ENCODE measurements at places on chromosomes 12 and 14.
A peak's percentile ranks its signal among the peaks of the same experiment; 100 is the strongest.

DNA sequence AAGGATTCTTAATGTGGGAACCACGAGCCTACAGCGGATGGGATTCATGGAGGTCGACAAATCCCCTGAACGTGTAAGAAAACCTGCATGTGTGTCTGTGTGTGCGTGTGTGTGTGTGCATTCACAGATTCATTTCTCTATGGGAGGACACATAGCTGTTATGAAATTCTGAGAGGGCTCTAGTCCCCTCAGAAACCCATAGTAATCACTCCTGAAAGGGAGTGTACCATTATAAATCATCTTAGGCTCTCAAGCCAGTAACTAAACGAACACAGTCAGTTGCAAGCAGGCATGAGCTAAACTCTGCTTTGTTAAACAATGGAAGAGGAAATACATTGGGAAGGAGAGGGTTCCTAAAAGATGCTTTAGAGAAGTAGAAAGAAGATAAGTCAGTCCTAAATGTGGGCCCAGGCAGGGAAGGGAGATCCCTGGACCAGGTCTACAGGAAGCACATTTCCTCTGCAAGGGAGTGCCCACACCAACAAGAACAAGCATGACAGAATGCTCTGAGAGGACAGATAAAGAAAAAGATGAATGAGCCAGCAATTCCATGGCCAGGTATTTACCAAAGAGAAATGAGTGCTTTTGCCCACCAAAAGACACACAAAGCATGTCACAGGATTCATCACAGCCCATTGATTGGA, 91.3 kb downstream of the ITPR2 start:
- DNase-seq, result no peak

GRCh38 chr12:49055978-49056754, 4.4 kb downstream of the KMT2D start:
- peak; percentile 82 for DNase-seq

DNA sequence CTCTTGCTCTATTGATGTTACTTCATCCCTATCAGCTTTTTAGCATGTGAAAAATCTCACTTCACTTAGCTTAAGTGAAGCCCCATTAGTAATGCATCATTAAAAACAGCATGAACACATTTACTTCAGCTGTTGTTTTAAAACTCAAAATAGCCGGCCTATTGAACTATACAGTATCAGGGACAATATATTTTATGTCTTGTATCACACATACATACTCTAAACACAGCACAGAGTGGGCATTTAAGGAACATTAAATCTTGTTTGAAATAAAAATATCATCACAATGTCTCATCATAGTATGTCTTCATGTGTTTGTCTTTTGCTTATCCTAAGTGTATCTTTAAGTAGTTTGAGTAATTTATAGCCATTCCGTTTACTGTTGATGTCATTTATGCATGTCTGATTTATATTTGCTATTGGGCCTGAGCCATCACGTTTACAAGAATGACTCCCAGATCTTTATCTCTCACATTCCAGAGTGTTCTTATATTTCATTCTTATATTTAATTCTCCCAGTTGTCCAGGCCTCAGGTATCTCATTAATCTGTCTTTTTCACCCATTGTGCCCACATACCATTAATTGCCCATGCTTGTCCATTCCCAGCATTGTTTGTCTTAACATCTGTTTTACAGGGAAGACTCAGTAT, 57.5 kb downstream of the ARHGAP5 start:
- no peak for DNase-seq

DNA sequence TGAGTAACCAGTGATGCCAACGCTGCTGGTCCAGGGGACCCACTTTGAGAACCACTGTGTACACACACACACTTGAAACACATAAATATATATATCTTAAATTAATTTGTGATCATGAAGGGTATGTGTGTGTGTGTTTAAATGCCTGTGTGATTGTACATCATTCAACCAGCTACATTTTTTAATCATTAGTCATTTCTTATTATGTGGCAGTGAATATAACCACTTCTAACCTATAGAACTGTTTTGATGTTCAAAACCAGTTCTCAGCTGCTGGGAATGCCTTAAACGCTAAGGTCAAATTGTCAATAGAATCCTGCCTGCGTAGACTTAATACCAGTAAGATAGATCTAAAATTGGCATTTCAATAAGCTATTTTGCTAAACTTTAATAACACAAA, 330.0 kb downstream of the SYT1 start:
- no peak for DNase-seq

DNA sequence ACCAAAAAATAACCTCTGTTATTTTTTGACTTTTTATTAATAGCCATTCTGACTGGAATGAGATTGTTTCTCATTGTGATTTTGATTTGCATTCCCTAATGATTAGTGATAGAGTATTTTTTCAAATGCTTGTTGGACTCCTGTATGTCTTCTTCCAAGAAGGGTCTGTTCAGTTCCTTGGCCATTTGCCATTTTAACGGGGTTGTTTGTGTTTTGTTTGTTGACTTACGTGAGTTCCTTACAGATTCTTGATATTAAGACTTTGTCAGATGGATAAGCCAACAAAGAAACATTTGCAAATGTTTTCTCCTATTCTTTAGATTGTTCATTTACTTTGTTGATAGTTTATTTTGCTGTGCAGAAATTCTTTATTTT, 651.6 kb upstream of the LRFN5 start:
- no peak for DNase-seq

GRCh38 chr14:41662780-41663472, 56.2 kb downstream of the LRFN5 start:
- DNase-seq, result no peak

DNA sequence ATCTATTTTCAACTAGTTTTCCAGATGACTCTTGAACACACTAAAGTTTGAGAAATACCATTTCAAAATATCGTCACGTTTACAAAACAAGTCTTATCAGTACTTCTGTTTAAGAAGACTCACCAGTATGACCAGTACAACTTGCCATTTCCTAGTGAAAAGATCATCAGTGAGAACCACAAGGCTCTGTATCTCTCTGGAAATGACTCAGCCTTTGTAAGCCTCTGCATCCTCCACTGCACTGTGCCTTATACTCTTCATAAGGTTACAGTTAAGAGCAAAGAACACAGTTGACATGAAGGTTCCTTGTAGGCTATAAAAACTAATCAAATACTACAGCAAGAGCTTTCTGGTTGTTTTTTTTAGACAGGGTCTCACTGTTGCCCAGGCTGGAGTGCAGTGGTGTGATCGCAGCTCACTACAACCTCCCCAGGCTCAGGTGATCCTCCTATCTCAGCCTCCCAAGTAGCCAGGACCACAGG, 5.7 kb upstream of the VTI1B start:
- no peak for DNase-seq

DNA sequence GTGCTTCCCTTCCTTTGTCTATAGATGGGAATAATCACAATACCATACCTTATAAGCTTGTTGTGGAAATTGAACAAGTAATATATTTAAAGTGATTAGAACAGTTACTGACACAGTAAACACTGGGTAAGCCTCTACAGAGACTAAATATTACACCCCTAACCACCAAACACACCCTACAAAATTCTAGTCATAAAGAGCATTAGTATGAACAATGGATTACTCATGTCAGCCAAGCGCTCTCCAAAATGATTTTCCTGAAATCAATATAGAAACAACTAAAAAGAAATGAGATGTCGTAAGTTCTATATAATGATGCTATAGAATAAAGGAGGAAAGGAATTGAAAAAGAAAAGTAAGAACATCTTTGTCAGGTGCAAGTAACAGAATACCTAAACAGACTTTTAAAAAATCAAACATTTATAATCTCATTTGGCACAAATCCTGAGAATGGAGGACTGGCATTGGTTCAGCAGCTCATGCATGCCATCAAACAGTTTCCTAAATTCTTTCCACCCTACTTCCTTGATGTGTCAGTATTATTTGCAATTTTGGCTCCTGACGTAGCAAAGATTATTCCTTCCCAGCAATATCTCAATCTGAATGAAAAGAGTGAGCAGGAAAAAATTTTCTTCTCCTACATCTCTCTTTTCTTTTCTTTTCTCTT, 118.0 kb downstream of the SINHCAF start:
- DNase-seq, result no peak

GRCh38 chr12:132190012-132190755, 45.9 kb downstream of the NOC4L start:
- DNase-seq, result no peak

GRCh38 chr12:116687888-116688287, 50.0 kb downstream of the SPRING1 start:
- DNase-seq, result no peak

DNA sequence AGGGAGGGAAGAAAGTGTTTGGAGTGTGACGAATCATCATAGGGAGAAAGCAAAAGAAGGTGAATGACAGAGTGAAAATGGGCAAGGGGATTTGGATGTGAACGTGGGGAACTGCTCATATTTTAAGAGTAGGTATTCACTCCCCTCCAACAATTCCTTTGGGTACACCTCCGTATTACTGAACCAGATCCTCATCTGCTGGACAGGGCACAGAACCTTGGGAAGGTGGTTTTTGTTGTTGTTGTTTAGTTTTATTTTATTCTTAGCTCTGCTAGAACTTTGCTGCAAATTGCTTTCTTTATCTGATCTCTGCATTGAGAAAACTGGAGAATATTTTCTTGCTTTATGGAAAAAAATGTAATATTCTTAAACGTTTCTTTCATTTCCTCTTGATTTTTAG, 7.1 kb downstream of the SCN8A start:
- DNase-seq, result no peak

DNA sequence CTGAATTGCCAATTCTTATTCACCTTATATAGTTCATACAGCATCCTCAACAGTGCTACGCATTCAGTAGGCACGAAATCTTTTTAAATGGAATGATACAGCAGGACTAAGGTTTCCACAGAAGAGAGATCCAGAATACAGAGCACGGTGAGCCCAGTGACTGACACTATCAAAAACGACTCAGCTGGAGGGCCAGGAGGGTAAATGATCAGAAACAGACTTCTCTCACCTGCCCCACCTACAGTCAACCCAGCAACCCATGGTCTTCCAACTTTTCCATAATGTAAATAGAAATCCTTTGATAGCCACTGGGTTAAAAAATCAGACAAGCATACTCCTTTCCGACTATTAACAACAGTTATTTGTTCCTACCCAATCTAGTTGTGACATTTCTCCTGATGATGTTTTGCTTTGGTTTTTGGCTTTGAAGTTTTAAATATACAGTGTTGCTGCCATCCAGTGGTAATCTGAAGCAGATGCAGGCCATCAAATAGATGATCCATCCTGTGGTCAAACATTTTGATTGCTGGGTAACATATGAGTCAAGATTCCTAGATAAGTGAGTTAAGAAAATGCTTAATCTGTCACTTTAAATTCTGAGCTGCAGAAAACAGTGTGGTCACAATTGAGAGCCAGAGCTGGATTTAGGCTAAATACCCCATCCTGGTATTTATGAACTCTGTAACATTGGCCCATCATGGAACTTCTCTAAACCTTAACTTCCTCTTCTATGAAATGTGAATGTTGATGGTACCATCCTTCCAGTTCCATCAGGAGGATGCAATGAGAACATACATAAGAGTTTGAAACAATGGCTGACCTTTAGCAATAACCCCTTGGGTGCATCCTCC, 42.0 kb downstream of the GPHB5 start:
- DNase-seq, result no peak

GRCh38 chr12:48965298-48965838, 6.2 kb downstream of the WNT10B start:
- DNase-seq, result no peak

DNA sequence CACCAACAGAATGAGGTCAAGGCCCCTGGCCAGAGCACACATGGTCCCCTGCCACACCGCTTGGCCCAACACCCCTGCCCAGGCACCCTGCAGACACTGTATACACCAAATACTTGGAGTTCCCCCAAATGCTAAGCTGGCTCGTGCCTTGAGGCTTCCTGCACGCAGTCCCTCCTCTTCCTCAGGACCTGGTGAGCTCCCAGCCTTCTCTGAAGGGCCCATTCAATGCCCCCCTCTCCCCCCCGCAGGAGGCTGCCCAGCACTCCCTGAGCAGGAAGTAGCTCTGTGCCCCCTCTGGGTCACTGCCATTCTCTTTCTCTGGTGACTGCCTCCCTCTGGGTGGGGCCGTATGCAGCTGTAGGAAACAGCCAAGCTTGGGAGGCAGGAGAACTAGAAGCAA, 75.3 kb downstream of the ITPK1 start:
- DNase-seq, result no peak

DNA sequence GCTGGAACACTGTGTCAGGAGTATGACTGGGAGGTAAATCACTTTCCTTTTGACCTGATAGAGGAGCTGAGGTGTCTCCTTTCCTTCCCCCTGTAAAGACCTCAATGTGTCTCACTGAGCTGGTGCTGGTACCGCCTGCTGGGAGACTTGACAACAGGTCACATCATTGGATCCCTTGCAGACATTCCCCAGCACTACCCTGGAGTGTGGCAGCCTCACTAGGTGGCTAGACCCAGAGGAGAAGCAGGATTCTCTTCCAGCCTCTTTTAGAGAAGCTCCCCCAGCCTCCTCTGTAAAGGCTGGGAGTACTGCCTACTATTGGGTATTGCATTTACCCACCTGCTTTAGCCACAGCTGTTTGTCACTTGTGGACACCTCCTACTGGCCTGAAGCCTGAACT, 223.9 kb downstream of the ADGRD1 start:
- no peak for DNase-seq

DNA sequence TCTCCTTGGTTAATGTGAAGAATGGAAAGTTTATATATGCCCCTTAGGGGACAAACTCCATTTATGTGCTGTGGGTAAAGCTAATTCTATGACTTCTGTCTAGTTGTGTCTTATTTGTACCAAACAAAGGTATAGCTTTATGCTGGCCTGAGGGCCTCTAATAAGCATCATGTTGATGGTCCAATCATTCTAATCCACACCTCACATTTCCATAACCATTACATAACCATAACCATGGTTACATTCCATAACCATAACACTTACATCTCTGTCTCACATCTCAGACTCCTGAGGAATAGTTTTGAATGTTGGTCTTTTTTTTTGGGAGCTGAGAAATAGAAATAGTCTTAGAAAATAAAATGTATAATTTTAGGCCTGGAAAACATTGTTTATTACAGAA, 1097.1 kb downstream of the FLRT2 start:
- DNase-seq, result no peak

DNA sequence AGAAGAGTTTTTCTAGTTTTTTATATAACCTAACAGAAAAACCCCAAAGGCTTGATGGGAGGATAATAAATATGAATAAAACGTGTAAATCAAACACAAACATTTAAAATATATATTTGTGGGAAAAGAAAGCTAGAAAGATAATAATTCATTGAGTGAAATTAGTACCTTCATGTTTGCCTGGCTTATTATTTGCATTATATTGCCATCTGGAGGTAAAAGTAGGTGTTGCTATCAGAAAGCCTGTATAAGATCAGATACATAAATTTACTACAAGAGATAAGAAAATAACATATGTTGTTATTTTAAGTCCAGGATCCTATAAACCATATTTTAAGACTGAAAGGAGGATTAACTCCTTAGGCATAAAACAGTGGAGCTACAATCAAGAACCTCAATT, 77.7 kb downstream of the NTS start:
- no peak for DNase-seq
